ENCODE measurements at places on chromosomes 2 and 18.

- no peak for DNase-seq
These were observed 431.3 kb downstream of the CMPK2 start for GRCh38 chr2:6434438-6434837.

- DNase-seq: no peak
These were observed 232.4 kb downstream of the MEIS1 start for GRCh38 chr2:66667301-66667700.

DNA sequence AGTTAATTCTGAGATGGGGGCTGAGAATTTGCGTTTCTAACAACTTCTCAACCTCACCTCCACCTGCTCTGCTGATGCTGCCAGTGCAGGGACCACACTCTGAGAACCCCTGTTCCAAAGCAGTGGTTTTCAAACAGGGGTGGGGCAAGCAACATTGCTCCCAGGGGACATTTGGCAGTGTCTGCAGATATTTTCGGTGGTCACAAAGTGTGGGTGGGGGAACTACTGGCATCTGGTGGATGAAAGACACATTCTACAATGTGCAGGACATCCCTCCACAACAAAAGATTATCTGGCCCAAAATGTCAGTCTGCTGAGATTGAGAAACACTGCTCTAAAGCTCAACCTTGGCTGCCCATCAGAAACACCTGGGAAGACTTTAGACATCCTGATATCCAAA, 188.7 kb upstream of the SATB2 start:
- DNase-seq: no peak

- DNase-seq: no peak
These were observed 213.0 kb downstream of the TRIB2 start for GRCh38 chr2:12929758-12930157.

DNA sequence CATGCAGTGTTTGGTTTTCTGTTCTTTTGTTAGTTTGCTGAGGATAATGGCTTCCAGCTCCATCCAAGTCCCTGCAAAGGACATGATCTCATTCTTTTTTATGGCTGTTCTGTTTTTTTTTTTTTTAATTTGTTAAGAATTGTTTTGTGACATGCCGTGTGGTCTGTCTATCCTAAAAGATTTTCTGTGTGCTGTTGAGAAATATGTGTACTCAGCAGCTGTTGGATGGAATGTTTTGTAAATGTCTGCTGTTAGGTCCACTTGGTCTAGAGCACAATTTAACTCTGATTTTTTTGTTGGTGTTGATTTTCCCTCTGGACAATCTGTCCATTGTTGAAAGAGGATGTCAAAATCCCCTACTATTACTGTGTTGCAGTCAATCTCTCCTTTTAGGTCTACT, 80.4 kb upstream of the WDR75 start:
- DNase-seq: no peak

GRCh38 chr2:161044921-161045320, 115.3 kb upstream of the TANK start:
- DNase-seq: no peak

- no peak for DNase-seq
These were observed 61.3 kb upstream of the PGAP1 start for GRCh38 chr2:196987649-196988364.

DNA sequence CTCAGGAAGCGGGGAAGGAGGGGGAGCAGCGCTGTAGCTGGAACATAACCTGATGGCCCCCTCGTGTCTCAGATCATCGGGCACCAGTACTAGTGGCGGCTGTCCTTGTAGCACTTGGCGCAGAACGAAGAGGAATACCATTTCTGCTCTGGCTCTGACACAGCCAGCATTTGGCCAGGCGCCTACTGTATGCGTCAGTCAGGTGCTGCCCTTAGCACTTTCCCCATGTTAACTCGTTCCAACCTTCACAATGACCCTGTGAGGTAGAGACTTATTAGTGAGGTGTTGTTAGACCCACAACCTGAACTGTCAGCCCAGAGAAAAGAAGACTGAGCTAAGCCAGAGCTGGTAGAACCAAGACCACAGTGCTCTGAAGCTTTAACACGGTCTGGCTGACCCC, 47.7 kb upstream of the EML6 start:
- no peak for DNase-seq

DNA sequence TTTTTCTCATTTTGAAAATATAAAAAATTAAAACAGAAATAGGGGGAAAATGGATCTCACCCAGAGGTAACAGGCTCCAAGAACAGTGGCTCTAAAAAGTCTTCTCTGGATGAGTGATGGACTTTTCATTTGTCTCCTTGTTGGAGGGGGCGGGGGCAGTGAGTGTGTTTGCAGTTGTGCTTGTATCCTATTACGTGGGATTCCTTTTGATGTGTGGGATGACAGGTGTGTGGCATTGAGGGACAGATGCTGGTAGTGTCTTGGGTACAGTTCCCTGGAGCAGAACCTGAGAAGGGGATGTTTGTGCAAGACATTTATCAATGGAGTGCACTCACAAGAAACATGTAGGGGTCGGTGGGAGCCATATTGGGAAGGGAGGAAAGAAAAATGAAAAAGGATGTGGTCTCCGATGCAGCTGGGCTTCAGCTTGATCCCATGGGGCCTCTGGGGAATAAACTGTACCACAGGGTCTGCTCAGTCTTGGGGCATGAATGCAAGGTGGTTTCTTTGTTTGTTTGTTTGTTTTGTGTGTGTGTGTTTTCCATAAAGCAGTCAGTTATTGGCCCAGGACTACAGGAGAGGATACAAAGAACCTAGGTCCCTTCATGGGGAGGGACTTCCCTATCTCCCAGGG, 120.0 kb upstream of the SLC35G4 start:
- no peak for DNase-seq

DNA sequence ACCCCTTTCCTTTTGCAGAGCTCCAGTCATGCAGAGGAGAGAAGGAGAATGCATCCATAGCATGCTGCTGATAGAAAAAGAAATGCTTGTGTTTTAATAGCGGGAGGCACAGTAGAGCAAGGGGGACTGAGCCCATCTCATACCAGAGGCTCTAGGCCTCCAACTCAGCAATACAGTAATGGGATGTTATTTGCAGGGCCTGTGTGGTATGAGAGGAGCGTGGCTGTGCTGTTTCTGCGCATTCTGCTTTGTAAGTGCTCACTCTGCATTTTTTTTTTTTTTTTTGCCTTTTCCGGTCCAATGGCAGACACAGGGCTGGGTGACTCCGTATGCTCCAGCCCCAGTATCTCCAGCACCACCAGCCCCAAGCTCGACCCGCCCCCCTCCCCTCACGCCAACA, 200.0 kb downstream of the GBX2 start:
- no peak for DNase-seq

GRCh38 chr2:105737980-105738657, 6.6 kb upstream of the NCK2 start:
- DNase-seq: no peak

GRCh38 chr2:4214444-4215205, 511.2 kb downstream of the DCDC2C start:
- no peak for DNase-seq

DNA sequence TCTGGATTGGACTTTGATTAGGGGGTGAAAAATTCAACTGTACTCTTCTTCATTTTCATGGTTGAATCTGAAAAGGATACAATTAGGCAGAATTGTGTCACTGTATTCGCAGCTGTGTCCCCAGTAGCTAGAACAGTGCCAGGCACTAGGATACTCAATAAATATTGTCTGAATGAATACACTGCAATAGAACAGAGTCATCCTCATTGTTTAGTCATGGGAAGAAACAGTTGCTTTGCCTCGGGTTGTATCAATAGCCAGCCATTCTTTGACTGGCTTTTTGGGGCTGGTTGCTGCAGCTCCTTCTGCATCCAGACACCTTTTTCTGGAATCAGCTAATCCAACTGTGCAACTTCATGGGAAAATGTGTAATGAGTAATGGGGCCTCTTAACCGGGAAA, 18.1 kb upstream of the DYNC1I2 start:
- DNase-seq: no peak

DNA sequence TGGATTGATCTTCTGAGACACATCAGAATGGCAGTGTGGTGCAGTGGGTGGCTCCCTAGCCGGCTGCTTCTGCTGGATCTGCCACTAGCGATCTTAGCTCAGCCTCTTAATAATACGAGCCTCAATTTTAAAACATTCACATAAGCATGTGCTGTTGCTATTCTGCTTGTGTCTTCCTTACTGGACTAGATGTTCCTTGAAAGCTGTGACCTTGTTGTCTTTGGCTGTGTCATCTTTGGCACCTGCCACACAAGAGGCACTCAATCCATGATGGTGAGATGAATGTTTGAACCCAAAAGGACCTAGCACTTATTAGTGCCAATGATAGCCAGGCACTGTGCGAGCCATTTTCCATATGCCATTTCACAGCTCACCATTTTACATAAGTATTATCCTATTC, 393.0 kb downstream of the ALK start:
- DNase-seq: no peak

- no peak for DNase-seq
These were observed 2.2 kb downstream of the MPP4 start for GRCh38 chr2:201696151-201696659.

DNA sequence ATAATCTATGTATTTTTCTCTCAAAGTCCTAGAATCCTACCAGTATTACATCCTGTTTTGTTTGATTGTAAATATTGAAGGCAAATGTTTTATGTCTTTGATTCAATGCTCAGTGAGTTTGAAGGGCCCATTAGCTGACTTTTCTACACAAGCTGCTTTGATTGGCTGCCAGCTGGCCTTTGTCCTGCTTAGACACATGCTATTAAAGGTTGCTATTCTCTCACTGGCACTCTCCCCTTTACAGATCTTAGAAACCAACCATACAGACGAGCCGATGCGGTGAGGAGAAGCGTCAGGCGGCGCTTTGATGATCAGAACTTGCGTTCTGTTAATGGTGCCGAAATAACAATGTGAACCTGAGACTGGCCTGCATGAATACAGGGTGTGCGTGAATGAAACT, 69.7 kb downstream of the PRPF40A start:
- no peak for DNase-seq

DNA sequence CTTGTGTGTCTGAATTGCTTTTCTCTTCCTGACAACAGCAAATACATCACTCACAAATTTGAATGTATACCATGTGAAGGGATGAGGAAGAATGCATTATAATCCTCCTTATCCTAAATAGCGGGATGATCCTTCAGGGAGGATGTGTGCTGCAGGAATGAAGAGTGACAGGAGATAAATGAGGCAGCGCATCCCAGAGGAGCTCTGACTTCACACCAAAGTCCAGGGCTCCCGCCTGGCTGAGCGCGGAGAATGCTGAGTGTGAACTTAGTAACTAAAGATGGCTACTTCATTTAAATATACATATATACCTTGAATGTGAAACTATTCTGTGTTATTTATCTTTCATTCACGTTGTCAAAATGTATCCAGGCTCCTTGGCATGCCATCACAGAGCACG, 145.2 kb upstream of the TPO start:
- DNase-seq: no peak

DNA sequence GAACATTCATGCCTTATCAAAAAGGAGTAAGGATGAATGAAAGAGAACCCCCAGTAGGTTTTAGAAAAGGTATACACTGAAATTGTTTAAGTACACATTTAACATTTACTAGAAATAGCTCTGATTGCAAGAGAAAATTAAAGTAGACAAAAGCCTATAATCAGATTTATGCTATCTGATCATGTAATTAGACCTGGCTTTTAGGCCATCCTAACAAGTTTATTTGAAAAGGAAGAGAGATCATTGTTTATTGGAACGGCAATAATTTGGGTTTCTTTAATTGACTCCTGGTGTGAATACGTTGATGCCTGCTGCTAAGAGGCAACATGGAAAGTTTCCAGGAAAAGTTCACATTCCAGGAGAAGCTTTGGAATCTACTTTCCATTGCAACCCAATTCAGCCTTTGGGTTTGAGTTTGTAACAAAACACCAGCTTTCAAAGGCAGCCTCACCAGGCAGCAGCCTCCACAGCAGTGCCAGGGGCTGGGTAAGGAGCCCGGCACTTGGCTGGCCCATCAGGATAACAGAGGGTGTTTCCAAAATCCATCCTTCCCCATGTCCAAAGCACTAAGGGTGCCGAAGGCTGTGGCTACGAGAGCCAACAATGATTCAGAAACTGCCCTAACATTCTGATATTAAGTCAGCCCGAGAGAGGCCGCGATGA, 18.0 kb downstream of the FZD7 start:
- DNase-seq: no peak

DNA sequence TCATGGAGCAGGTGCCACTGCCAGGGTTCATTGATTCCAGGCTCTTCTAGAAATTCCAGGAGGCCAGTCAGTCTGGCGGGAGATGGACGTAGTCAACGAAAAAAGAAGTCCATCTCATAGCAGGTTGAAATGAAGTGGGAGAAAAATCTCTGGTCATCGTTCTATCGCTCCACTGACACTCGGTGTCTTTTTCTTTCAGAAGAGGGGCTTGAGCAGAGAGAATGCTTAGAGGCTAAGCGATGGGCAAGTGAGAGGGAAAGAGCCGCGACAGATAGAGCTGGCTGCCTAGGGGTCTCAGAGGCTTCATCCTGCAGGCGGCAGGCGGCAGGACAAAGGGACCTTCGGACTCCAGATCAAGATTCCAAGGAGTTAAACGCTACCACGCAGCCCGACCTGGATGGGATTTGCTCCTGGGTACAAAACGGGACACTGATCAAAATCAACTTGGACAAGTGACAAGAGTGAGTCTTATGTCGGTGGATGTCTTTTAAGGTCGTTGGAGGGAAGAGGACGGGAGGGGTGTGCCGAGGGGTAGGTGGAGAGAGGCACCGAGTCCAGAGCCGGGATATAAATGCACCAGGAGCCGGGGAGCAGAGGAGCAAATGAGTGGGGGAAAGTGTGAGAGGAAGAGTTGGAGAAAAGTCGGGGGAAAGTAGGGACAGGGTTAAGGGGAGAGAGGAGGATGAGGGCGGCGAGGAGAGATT, 677 bp upstream of the TMEM178A start:
- no peak for DNase-seq

GRCh38 chr18:31648966-31649429, 35.4 kb downstream of the B4GALT6 start:
- no peak for DNase-seq

DNA sequence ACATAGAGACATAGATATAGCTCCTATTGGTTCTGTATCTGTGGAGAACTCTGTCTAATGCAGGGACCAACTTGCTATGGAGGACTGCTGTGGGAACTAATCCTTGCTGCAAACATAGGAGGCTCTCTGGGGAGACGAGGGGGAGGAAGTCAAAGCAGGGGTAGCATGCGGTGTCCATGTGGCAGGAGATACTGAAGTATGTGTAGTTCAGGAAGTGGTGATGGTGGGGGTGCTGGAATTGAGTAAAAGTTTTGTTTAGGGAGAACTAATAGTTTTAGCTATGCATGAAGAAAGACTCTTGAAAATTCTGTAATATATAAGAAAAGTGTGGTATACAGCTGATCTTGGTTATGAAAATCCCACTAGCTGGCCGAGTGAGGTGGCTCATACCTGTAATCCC, 62.0 kb downstream of the ANKRD44 start:
- no peak for DNase-seq

DNA sequence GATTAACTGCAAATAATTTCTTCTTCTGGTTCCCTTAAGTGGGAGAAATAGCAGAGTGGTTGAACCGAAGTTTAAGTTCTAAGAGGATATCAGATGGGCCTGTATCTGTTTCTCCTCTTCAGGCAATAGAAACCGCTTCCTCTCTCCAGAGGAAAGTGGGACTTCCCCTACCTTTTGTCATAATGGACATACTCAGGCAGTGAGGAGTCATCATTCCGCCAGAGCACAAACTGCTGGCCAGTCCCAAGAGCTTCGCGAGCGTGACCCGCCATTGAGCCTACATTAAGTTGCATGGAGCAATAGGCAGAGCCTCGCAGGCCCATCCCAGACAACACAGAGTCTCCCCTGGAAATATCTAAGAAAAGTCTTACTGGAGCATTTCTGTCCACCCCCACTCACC, 158.9 kb downstream of the LDLRAD4 start:
- DNase-seq: no peak

All from stimulated activated CD4-positive, alpha-beta T cell treated with anti-CD3 and anti-CD28 coated beads, Interleukin-1b, Interleukin-23, amount 100 ng/mL, for 1 hour (primary cell).